Epithelial cell of proximal tubule (primary cell): ENCODE measurements at places on chromosomes 16 and 17.

DNA sequence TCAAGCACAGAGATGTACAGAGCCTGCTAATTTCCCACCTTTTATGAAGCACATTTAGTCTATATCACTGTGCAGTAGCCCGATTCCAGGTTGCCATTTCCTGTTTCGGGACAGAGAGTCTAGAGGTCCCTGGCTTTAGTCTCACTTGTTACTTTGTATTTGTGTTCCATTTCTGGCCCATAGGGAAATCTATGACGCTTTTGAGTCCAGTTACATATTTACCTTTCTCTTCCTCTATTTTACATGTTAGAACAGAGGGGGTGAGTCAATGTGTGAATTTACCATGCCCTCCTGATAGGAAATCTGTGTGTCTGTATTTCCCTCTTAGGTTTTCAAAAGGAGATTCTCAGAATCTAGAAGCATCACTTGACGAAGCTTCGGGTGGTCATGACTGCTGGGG, 227.1 kb upstream of the ZFHX3 start:
- DNase-seq: no peak

DNA sequence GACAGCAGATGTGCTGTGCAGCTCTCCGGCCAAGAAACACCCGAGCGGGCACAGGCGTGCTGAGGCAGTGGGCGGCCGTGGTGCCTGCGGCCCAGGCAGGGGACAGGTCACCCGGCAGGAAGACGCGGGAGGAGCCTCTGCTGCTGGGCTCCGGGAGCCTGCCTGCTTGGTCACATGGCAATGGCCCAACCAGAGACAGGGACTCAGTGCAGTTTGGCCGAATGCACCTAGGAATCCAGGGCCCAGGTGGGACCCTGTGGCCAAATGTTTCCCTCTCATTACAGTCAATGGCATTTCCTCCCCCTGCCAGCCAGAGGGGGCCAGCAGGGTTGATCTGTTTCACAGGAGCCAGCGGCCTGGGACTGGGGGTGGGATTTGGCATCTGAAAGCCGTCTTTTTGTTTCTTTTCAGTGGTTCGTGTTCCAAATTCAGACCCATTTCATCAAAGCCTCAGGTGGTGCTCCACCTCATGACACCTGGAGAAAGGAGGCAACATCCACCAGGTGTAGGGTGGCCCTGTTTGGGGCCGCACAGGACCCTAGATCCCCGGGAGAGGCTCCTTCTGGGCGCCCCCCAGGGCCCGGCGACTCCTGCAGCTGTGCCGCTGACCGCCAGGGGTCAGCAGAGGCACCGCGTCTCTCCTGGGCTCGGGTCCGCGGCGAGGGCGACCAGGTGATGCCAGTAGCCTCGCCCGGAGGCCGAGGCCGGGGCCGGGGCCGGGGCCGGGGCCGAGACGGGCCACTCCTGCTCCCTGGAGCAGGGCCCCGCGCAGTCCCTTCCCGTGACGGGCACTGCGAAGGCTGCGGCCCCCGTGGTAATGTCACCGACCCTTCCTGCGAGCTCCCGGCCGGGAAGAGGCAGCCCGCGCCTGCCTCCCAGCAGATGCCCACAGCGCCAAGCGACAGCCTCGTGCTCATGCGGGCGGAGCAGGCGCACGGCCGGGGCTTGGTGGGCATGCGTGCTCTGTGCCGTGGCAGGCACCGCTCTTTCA, 118.5 kb downstream of the C16orf78 start:
- no peak for DNase-seq

GRCh38 chr17:78185981-78186691, 716 bp downstream of the TK1 start:
- no peak for DNase-seq

DNA sequence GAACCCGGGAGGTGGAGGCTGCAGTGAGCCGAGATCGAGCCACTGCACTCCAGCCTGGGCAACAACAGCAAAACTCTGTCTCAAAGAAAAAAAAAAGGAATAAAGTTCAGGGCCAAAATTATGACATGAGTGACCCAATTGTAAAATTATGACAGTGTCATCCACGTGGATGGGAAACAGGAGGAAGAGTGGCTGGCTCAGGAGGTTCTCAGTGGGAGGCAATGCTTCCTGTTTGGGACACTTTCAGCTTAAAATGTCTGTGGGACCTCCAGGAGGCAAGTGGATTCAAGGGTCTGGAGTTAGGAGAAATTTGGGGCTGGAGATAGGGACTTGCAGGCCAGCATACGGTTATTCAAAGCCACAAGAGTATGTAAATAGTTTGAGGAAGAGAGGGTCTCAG, 8.0 kb upstream of the STX4 start:
- DNase-seq: no peak

GRCh38 chr16:75279305-75279704, 27.9 kb upstream of the BCAR1 start:
- no peak for DNase-seq

- DNase-seq: no peak
These were observed 3.3 kb upstream of the LAT start for GRCh38 chr16:28981517-28981916.

DNA sequence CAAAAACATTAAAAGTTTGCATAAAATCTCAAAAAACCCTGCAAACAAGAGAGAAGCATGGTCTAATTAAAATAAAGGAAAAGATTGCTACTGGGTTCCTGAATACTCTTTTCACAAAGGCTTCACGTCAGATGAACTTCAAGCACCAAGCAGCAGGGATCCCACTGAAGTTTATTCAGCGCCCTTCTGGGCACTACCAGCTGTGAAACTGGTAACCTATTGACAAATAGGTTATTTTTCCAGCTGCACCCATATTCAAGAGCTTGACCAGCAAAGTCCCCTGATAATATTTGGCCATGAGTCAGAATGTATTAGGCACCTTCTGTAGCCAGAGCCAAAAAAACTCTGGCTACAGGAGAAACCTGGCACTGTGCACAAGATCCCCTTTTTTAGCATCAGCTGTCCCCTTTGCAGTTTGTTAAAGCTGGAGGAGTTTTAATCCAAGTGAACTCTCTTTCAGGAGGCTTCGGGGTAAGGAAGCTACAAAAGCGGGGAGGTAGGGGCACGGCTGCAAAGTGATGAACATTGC, 60.3 kb downstream of the GRIN2A start:
- no peak for DNase-seq

GRCh38 chr17:72971226-72971880, 121.1 kb downstream of the SLC39A11 start:
- no peak for DNase-seq

DNA sequence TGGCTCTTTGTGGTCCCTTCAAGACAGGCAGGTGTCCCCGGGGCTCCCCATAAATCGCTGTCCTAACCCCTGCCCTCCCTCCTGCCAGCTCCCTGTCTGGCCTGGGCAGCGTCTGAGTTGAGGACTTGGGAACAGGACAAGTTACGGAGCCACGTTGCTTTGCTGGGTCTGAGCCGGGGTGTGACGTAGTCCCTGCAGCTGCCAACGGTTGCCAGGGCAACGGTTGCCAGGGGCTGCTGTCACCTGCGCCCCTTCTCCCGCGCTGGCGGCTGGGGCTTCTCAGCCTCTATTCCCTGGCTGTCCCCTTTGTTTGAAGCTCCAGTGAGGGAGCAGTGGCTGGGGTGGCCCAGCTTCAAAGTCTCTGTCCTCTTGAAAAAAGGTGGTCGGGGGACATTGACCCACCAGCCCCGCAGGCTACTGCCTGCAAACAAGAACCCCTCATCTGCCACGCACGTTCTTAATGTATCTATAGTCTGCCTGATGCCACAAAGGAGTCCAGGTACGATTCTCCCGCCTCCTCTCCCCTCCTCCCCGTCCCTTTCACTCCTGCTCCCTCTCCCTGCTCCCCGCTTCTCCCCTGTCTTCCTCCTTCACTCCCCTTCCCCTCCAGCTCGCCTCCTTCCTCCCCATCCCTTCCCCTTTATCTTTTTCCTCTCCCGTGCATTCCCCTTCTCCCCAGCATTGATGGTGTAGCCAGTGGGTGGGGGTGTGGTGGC, 10.9 kb downstream of the ADGRG1 start:
- no peak for DNase-seq

DNA sequence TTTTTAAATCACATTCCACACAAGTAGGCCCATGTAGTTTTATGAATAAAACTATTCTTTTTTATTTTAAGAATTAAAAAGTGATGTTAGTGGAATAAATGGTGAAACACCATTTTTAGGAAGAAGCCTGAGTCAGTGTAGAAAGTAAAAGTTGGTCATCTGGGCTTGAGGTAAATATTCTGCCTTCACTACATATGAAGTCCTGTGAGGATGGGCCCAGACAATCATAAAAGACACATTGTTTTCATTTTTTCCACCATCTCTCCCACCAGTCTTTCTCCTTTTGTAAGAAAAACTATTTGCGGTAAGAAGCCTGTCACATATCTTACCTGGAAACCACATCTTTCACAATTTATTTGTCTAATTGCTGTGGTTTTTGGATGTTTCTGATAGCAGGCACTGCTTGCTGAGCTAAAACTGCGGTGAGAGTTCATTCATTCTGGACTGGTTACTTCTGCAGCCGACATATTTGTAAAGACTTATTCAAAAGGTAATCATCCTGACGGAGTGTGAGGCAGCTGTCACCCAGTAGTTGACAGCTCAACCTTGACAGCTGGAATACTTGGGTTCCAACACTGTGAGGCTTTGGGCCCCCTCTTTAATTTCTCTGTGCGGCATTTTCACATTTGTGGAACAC, 10.6 kb upstream of the RFFL start:
- DNase-seq: no peak

- no peak for DNase-seq
These were observed 165.1 kb downstream of the ABCC12 start for GRCh38 chr16:47990676-47991075.

DNA sequence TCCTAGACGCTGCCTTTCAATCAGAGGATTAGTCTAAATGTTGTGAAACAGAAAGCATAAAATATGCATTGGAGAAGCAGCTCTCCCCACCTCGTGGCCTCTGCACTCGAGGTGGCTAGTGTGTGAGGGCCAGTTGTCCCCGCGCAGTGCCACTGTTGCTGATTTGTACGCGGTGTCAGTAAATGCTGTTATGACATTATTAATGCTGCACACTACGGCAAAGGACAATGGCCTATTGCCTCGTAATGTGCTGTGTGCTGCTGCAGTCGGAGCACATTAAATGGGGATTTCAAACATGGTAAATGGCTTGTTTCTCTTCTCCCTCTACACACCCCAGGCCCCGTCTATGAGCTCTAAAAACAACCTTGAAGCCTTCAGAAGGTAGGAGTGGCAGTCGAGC, 5.7 kb upstream of the MGAT5B start:
- DNase-seq: no peak

DNA sequence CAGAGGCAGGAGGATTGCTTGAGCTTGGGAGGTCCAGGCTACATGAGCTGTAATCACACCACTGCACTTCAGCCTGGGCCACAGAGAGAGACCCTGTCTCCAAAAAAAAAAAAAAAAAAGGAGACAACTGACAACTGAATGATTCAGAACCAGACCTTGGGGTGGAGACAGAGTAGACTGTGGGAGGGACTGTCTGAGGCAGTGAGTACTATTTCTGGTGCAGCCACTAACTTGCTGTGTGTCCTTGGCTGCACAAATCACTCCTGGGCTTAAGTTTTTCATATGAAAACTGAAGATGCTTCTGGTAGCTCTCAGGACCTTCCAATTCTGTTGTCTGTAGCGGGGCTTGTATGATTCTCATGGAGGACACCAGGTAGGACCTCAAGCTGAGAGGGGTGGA, 5.8 kb downstream of the ASB16 start:
- no peak for DNase-seq

DNA sequence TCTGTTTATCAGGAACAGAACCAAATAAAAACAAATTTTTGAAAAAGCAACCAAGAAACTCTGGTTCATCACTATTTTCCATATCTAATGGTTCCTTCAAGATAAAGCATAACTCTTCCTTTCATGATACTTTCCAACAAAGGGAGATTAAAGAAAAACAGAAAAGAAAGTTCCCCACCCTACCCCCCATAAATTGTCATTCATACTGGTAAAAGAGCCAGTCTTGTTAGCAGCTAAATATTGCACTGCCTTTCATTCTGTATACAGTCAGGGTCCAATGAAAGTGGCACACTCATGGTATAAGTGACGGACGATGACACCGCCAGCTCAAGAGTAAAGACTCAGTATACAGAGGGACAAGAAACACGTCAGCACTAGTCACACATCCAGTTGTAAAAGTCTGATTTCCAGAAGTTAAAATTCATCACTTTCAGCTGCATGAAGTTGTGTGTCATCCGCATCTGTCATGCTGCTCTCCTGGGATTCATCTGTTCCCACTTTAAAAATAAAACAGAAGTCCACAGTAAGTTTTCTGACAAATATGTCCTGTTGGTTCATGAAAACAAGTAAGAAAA, 68.5 kb downstream of the CDC27 start:
- DNase-seq: no peak

- DNase-seq: peak; percentile 59
These were observed 65.2 kb upstream of the SMIM36 start for GRCh38 chr17:55576237-55576995.

GRCh38 chr17:29625037-29625750, 2.5 kb upstream of the CORO6 start:
- DNase-seq: no peak

DNA sequence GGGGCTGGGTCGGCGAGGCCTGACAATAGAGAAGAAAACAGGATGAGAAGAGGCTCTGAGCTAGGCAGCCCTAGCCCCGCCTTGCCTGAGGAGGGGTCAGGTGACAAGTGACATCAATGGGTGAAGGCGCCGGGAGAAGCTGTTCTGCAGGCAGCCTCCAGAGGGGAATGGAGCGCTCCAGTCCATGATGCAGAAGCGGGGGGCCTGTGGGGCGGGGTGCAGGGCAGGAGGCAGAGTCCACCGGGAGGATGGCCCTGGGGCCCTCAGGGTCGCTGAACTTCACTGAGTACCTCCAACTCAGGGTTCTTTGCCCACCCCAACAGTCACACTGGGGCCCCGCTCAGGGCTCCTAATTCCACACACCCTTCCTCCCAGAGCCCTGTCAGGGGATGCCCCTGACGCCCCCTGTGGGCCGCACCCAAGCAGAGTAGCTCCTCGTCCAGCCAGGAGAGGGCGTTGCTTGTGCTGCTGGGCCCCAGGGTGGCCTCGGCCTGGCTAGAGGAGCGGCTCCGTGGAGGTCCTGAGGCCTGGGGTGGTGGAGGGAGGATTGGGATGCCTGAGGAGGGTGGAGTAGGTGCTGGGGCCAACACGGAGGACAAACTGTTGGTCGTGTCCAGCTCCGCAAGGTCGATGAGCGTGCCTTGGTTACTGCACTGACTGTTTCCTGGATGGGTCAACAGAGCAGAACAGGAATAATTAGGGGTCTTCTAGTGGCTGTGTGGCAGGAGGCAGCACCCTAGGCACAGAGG, 20.8 kb downstream of the GGA3 start:
- DNase-seq: no peak

DNA sequence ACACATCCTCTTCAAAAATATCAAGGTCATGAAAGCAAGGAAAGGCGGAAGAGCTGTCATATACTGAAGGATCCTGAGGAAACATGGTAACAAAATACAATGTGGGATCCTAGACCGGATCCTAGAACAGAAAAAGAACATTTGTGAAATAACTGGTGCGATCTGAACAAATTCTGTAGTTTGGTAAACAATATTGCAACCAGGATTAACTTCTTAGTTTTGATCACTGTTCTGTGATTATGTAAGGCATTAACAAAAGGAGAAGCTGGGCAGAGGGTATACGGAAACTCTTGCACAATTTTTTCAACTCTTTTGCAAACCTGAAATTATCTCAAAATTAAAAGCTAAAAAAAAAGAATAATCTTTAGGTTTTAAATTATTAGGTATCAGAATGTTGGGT, 109.7 kb downstream of the TRIM37 start:
- DNase-seq: no peak
